ENCODE measurements at places on chromosomes 4 and X. TPM values are rescaled to one million over a fixed set of nuclear protein-coding genes. Genes with fewer than 3 reads are reported as not detected.
A peak's percentile ranks its signal among the peaks of the same experiment; 100 is the strongest.

- H3K27me3 ChIP-seq = no peaks in the 10 kb centered on the region
- H3K27ac ChIP-seq = no peak overlapping the region
- peaks cover 13% of the 10 kb centered on the region for H3K4me1 ChIP-seq
- DNase-seq = no peak
Observed at GRCh38 chr4:113524505-113525186, 236.9 kb downstream of the CAMK2D start.

GRCh38 chr4:82989575-82990429, 20.8 kb downstream of the LIN54 start:
- no peak overlapping the region for H3K4me3 ChIP-seq
- no peaks in the 10 kb centered on the region for H3K27me3 ChIP-seq
- peaks cover 25% of the 10 kb centered on the region for H3K4me1 ChIP-seq
- peaks cover 22% of the 10 kb centered on the region for H3K36me3 ChIP-seq
- H3K27ac ChIP-seq = peak overlapping the region; percentile 44

- H3K27ac ChIP-seq = no peak overlapping the region
- DNase-seq = no peak
- no peaks in the 10 kb centered on the region for H3K4me1 ChIP-seq
- H3K36me3 ChIP-seq = no peaks in the 10 kb centered on the region
Observed at GRCh38 chr4:58983887-58984286, 1873.7 kb upstream of the IGFBP7 start.

DNA sequence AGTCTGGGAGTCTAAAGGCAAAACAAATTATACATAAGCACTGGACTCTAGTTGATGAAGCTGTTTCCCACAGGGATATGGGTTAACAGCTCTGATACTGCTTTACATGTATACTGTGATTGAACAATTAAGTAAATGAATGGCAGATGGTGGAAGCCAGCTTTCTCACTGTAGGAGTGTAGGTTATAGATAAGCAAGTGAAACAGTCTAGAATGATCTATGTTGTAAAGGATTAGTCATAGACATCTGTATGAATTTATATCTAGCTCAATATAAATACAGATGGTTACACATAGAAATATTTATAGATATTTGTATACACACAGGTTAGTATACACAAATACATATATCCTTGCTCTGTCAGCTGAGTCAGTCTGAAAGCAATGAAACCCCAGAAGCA, 276.1 kb downstream of the PPARGC1A start:
- DNase-seq = no peak
- H3K27me3 ChIP-seq = no peaks in the 10 kb centered on the region
- H3K27ac ChIP-seq = no peak overlapping the region
- H3K4me3 ChIP-seq = no peak overlapping the region
- no peaks in the 10 kb centered on the region for H3K36me3 ChIP-seq
- H3K4me1 ChIP-seq = no peaks in the 10 kb centered on the region

- no peak overlapping the region for H3K27ac ChIP-seq
- no peaks in the 10 kb centered on the region for H3K36me3 ChIP-seq
- H3K4me1 ChIP-seq = no peaks in the 10 kb centered on the region
Observed at GRCh38 chr4:6478546-6479220, 6.3 kb upstream of the PPP2R2C start.

DNA sequence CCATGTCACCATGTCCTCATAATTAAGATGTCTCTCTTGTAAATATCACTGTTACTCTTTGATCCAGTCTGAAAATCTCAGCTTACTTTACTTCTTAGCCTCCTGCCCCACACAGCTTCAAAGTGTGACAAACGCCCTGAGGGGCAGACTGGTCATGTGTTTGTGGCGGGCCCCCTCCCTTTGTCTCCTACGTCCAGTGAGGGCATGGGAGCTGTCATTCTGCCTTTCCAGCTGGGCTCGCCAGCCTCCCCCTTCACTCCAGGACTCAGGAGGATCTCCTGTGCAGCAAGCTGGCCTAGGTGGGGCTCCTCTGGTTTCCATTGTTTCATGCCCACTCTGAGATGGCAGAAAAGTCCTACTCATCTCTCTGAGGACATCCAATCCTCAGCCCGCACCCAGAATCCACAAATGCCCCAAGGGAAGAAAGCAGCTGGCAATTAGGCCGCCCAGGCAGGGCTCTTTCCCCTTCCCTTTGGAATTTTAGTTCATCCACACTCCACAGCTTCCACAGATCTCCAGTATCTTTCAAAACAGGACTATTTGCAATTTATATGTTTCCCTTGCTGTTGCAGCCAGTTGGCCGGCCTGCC, 86.4 kb upstream of the C4orf50 start:
- peaks cover 59% of the 10 kb centered on the region for H3K36me3 ChIP-seq
- H3K27me3 ChIP-seq = no peaks in the 10 kb centered on the region
- DNase-seq = no peak
- peaks cover 1% of the 10 kb centered on the region for H3K4me1 ChIP-seq
- no peak overlapping the region for H3K27ac ChIP-seq
- no peak overlapping the region for H3K4me3 ChIP-seq

GRCh38 chr4:107710493-107711459, 9.3 kb downstream of the PAPSS1 start:
- H3K36me3 ChIP-seq = peaks cover 44% of the 10 kb centered on the region
- no peaks in the 10 kb centered on the region for H3K27me3 ChIP-seq
- no peak for DNase-seq
- no peak overlapping the region for H3K4me3 ChIP-seq
- peaks cover 15% of the 10 kb centered on the region for H3K4me1 ChIP-seq

- H3K27ac ChIP-seq = no peak overlapping the region
- no peaks in the 10 kb centered on the region for H3K36me3 ChIP-seq
- no peaks in the 10 kb centered on the region for H3K4me1 ChIP-seq
- no peak overlapping the region for H3K4me3 ChIP-seq
- H3K27me3 ChIP-seq = no peaks in the 10 kb centered on the region
Observed at GRCh38 chr4:13989501-13989900, 362.0 kb upstream of the BOD1L1 start.

GRCh38 chr4:7156761-7157488, 35.4 kb upstream of the SORCS2 start:
- DNase-seq = no peak
- H3K27me3 ChIP-seq = peaks cover 25% of the 10 kb centered on the region
- H3K36me3 ChIP-seq = no peaks in the 10 kb centered on the region
- H3K4me3 ChIP-seq = no peak overlapping the region
- H3K4me1 ChIP-seq = peaks cover 4% of the 10 kb centered on the region

The GABRG1 gene
- not detected for total RNA-seq

The TMEM184C gene
- total RNA-seq = 16.5 TPM
